ENCODE measurements at places on chromosomes 4 and X.

DNA sequence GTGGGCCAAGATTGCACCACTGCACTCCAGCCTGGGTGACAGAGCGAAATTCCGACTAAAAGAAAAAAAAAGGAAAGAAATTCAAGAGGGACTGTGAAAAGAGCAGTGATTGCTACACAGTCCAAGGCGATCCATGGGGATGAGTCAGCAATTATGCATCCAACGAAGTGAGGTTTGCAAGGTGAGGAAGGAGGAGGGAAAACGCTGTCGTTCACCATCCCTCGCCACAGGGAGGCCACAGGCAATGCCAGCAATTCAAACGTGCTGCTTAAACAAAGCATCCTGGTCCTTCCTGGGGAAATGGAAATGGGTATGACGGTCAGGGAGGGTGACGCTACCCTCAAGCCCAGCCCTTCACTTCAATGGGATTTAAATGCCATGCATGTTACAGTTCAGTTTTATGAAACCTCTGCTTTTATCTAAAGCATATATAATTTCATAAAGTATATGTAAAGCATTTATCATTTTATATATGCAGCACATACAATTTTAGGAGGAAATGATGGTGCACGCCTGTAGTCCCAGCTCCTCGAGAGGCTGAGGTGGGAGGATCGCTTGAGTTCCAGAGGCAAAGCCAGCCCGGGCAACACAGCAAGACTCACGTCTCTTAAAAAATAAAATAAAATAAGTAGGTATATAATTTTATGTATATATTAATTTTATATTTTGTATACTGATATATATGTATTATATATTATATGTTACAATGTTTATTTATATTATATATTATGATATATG lies 108.7 kb downstream of the DHRSX start:
- DNase-seq = no peak

DNA sequence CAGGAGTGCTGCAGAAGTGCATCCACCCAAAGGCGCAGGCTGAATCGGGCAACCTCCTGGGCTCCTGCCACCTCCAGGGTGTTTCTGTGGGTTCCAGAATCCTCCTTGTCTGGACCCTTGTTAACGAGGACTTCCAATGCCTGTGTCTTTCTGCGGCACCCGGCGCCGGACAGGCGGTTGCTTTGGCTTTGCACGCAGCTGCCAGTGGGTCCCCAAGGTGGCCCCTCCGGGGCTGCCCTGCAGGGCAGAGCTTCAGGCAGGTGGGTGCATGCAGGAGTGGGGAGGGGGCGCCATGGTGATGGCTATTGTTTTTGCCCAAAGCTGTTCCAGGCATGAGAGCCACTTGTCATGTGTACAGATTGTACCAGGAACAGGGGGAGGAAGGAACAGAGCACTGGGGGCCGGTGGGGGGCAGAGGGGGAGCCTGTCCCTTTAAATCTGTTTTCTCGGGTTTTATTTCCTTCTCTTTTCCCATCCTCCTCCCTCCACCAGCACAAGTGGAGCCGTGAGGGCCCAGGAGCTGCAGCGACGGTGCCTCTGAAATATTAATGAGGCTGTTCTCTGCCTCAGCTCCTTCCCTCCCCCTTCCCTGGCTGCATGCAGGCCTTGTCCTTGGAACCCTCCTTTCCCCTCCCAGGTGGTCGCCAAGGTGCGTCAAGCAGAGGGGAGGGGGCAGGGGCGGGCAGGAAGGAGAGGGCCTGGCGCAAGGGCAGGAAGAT lies 13.1 kb downstream of the ATP2B3 start:
- no peak for DNase-seq

- DNase-seq = no peak
Observed at GRCh38 chrX:153769865-153770600, 6.0 kb downstream of the PLXNB3 start.

GRCh38 chr4:86963697-86964096 lies 28.9 kb downstream of the AFF1 start:
- no peak for DNase-seq

- no peak for DNase-seq
Observed at GRCh38 chr4:31598639-31599038, 878.5 kb downstream of the PCDH7 start.

DNA sequence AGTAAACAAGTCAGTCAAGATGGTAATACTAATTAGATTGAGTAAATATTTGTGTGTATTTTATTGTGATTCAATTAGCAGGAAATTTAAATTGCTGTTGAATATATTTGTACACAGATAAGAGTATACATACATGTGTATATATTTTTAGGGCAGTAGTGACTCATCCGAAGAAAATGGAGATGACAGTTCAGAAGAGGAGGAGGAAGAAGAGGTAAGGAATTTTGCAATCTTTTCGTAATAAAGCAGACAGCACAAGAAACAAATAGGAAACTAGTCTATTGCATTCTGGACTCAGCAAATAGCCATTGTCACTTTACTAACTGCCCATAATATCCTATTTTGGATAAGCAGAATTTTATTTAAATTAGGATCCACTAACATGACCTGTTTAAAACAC lies 6.6 kb downstream of the IBSP start:
- DNase-seq = no peak

GRCh38 chr4:185134307-185134869 lies 8.7 kb upstream of the SLC25A4 start:
- no peak for DNase-seq

DNA sequence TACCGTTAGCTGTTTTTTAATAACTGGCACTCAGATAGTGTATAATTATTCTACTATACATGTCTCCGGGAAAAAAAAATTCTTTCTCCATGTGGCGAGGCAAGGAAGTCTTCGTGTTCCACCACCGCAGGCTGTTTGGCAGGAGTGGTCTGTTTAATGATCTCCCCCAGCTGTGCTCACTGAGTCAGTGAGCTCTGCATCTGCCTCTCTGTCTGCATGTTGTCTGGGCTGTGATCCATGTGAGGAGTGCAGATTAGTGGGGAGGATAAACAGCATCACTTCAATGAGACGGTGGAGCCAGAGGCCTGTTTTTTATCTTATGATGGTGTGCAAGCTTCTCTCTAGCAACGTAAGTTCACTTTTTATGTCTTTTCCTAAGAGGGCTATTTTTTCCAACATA lies 69.8 kb downstream of the RPS3A start:
- no peak for DNase-seq

GRCh38 chr4:105509291-105509690 lies 35.4 kb upstream of the PPA2 start:
- DNase-seq = no peak

DNA sequence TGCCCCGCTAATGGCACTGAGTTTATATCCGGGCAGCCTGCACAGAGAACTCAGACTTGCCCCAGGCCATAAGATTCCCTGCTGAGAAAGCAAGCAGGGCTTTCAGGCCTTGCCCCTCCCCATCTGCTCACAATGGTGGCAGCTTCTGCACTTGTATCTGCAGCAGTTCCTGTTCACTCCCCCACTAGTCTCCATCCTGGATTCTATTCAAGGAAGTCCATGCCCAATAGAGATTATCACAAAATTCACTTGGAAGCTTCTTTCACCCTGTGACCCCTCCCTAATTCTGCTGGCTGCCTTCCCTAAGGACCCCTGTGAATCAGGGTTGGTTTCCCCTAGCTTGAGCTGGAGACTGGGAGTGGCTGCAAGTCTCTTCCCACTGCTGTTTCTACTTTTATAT lies 34.5 kb upstream of the UCP1 start:
- no peak for DNase-seq

- DNase-seq = no peak
Observed at GRCh38 chrX:136635235-136635634, 12.7 kb upstream of the CD40LG start.

- no peak for DNase-seq
Observed at GRCh38 chr4:55554453-55555030, 7.8 kb upstream of the CLOCK start.

DNA sequence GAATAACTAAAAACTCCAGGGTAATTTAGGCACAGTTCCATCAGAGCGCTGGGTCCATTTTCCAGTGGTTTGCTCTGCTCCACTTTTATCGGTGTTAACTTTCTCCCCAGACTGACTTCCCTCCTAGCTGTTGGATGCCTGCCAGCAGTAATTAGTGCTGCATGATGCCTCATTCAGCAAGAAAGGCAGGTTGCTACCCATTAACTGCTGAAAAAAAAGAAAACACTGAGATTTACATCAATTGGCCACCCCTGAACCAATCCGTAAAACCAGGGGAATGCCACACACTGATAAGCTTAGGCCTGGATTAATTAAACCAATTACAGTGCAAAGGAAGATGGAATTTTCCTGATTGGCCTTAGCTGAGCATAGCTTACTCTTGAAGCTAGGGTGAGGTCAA lies 182.4 kb upstream of the CXXC4 start:
- peak; percentile 28 for DNase-seq

GRCh38 chrX:145825896-145826295 lies 8.3 kb downstream of the SLITRK2 start:
- no peak for DNase-seq

GRCh38 chr4:186882293-186882692 lies 158.6 kb upstream of the FAT1 start:
- DNase-seq = no peak

DNA sequence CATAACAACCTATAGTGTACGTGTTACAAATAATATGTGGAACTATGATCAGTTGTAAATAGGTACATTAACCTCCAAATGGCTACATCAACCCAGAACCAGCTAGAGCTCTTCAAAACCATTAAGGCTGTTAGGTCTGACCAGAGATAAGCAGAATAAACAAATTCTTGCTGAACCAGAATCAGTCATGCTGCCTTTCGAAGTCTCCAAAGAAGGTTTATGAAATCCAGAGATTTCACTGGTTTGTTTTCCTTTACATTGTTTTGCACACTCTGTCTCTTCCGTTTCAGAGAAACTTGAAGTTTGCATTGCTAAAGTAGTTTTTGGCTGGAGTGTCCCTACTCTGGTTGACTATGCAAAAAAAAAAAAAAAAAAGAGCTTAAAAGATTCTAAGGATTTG lies 177.3 kb upstream of the SLIT2 start:
- no peak for DNase-seq

All from right kidney (tissue), 9 donors.